ENCODE measurements at places on chromosomes 13 and 19.

DNA sequence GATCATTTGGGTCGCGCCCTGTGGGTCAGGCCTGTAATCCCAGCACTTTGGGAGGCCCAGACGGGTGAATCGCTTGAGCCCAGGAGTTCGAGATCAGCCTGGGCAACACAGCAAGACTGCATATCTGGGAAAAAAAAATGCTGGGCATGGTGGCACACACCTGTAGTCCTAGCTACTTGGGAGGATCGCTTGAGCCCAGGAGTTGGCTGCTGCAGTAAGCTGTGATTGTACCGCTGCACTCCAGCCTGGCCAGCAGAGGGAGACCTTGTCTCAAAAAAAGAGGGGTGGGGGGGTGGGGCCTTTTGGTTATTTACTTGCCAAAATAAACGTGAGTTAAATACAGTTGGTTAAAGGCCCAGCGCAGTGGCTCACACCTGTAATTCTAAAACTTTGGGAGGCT lies 9.8 kb upstream of the ZNF544 start:
- DNase-seq: no peak

GRCh38 chr13:24651718-24652345 lies 28.4 kb upstream of the ATP12A start:
- no peak for DNase-seq

DNA sequence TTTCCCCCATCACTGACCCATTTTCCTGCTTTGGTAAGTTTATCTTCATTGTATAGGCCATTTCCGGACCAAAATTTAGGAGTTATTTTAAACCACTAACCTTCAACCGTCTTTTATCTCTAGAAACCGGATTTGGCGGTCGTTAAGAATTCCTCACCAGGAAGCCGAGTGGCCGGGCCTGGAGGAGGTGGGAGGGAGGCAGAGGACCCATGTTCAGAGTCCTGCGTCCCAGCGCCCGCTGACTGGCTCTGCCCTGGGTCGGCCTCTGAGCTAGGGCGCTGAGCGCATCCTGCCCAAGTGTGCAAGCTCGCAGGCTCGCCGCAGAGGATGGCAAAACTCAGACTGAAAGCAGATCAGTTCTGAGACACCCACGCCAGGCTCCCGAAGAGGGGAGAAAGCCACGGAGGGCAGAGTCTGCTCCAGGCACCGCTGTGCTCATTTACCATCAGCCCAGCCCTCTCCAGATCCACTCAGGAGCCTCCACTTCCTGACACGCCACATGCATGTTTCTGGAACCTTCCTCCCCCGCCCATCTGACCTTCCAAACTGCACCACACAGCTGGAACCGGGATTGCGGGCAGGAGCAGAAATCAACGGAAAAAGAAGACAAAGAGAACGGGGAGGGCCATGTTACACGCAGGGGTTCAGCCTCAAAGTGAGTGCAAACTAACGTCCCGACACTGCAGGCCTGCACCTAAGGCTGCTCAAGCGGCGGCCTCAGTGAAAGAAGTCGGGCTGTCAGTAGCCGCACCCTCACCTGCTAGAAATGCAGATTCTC lies 8.3 kb downstream of the COL4A1 start:
- no peak for DNase-seq

DNA sequence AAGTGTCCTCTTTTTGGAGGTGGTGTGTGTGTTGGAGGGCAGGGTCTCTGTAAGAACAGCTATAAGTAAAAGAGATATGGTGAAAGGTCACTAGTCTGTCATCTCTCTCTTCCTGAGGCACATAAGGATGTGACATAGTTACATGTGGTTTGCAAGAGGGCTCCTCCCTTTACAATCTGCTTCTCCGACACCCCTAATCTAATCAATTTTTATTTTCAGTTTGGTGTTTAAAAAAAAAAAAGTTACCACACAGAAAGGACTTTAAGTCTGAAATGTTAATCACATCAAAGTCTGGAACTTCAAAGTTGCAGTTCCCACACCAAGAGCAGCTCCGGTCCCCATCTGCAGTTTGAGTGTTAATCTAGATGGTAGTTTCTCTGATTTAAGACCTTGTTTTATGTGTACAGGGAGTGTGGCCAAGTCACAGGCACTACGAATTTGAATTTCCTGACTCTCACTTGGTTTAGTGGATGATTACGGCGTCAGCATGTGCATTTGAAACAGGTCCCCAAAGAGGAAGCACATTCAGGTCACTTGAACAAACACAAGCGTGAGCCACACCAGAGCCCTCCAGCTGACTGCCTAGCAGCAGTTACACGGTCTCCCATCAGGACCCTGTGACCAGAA lies 53.1 kb downstream of the FOXO1 start:
- DNase-seq: no peak

DNA sequence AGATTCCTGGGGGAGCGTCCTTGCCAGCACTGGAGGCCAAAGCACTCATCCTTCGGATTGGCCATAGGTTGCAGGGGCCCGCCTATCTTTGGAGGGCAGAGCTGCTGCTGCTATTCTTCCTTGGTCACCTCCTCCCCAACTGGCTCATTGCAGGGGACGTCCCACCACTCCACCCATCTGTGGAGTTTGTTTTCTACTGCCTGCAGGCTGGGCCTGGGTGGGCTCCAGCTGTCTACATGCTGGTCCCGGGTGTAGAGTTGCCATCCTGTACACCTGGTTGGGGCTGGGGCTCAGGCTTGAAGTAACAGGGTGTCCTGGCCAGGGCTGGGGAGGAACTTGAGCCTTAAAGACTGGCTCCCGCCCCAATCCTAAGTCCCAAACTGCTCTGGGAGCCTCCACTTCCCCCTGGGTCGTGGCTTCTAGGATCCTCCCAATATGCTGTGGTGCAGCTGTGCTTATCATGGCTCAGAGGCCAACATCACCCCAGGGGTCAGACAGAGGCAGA lies 2.1 kb downstream of the RNF225 start:
- no peak for DNase-seq

GRCh38 chr13:24280720-24281119 lies 28.7 kb upstream of the C1QTNF9 start:
- DNase-seq: no peak

DNA sequence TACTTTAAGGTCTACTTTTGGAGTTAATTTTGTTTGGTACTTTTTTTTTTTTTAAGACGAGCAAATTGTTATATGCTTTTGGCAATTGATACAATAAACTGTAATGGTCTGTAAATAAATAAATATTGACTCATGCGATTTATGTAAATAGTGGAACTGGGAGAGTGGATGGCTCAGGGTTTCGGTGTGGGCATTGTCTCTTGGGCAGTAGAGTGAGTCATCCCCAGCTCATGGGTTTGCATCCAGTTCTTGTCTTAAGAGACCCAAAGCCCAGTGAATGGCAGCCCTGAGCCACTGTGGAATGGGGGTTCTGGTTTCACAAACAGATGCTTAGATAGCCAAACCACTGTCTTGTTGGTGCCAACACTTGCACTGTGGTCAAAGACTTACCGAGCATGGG lies 33.0 kb downstream of the FGF9 start:
- DNase-seq: no peak

- DNase-seq: no peak
These were observed 2.8 kb downstream of the TMEM221 start for GRCh38 chr19:17445526-17446165.

GRCh38 chr19:1147934-1148549 lies 26.0 kb downstream of the SBNO2 start:
- no peak for DNase-seq

- no peak for DNase-seq
These were observed 41.6 kb upstream of the AMER2 start for GRCh38 chr13:25213715-25214114.

DNA sequence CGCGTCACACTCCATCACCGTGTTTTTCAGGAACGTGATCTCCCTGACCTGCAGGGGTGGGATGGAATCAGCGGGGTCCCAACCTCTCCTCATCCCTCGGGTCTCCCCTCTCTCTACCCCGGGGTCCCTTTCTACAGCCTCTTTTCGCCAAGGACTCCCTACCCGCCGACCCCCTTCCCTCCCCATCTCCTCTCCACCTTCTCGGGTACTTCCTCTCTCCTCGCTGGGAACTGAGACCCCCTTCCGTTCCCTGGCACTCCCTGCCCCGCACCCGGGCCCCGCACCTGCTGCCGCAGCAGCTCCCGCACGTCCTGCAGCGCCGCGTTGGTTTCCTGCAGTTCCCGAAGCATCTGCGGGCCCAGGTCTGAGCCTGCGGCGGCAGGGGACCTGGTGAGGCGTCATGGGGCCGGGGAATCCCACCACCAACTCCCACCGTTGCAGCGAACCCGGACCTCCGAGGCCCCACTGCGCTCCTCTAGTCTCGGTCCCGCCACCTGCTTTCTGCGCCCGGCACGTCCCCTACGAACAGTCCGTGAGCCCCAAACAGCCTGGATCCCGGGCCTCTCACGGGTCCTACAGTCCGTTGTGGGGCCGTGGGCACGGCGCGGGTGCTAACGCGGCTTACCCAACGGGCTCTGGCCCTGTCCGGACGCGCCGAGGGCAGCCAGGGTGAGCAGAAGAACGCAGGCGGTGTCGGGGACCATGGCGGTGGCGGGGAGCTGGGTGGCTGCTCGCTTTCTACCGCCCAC lies at the start of gene COMP:
Gene COMP, minus strand, starts transcription at position 740 of the 749 bp plus-strand sequence. Its CDS starts 36 bp downstream, at position 704.
- DNase-seq: no peak

DNA sequence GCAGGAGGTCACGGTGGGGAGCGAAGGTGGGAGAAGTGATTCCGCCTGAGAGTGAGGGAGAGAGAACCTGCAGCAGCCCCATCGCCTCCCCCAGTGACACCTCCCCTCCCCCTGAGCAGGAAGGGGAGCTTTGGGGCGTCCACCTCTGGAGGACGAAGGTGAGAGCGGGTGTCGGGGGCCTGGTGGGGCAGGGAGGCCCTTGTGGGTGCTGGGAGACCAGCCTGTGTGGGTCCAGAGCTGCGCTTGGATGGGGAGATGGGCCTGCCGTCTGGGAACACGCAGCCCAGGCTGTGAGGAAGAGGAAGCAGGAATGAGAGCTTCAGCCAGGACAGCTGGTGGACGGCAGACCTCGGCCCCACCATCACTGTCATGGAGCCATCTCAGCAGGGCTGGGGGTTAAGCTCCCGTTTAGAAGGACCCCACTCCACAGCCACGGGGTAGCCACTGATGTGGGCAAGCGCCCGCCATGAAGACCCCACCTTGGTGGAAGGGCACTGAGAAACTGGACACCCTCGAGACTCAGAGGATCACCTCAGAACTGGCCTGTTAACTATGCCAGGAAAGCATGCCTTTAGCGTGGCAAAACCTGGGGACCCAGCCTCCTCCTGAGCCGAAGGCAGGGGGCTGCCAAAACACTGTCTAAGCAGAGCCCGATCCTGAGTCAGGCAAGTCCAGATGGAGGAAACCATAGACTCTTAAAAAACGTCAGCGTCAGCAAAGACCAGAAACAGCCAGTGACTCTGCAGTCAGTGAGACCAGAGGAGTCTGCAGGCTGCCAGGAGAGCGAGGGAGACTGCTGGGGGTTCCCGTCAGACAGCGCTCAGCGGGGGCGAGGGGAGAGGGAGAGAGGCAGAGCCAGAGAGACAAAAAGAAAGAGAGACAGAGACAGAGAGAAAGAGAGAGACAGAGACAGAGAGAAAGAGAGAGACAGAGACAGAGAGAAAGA lies 6.4 kb upstream of the PROZ start:
- no peak for DNase-seq

DNA sequence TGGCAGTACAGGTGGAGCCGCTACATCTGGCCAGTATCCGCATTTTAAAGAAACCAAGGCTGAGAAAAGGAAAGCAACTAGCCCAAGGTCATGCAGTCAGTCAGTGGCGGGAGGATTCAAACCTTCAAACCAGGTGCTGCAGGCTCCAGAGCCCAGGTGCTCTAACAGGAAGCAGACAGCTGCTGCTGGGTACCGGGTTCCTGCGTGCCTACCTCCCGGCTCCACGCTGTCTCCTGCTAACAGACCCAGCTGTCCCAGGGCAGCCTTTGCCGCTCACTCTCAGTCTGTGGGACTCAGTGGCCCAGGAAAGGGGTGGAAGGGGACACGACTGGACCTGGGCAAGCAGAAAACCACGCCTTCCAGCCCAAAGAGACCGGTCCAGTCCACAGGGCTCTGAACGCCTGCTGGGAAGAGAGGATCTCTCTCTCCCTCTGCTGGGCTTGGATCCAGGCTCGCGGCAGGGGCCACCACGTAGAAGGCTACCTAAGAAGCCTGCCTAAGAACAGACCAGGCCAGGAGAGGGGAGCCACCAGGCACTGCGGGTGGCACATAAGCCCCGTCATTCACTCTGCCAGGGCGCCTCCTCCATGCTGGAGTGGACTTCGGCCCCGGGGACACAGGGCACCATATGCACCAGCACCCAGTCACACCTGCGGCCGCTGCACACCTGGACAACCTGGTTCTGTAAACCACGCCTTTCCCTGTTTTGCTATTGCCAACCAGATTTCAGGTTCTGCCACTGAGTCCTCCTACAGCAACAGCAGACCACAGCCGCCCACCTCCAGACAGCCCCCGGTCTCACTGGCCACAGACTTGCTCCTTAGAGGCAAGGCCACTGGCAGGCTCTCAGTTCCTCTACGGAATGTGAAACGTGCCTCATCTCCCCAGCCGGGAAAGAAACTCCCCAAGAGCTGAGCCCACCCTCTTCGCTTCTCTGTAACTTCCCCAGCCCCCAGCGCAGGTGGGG lies 4.6 kb downstream of the DAPK3 start:
- DNase-seq: no peak

- no peak for DNase-seq
These were observed 735 bp upstream of the FLT1 start for GRCh38 chr13:28495538-28496187.

DNA sequence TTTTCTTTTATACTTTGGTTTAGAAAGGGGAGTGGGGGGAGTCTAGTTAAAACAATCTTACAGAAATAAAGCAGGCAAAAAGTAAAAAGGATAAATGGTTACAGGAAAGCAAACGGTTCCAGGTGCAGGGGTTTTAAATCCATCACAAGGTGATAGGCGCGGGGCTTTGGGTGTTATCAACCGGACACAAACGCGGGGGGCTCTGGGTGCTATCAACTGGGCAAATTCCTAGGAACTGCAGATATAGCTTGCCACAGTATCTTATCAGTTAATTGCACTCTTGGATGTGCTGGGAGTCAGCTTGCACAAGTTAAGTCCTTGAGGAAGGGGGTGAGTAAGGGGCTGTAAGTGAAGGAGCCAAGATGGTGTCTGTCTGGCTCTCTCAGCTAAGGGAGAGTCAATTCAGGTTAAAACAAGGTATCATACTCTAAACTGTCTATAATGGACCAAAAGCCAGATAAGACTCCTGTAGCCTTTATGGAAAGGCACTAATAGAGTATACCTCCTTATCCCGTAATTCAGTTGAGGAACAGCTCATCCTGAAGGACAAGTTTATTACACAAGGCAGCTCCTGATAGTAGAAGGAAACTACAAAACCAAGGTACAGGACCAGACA lies 32.6 kb upstream of the ZSCAN5A start:
- DNase-seq: no peak

DNA sequence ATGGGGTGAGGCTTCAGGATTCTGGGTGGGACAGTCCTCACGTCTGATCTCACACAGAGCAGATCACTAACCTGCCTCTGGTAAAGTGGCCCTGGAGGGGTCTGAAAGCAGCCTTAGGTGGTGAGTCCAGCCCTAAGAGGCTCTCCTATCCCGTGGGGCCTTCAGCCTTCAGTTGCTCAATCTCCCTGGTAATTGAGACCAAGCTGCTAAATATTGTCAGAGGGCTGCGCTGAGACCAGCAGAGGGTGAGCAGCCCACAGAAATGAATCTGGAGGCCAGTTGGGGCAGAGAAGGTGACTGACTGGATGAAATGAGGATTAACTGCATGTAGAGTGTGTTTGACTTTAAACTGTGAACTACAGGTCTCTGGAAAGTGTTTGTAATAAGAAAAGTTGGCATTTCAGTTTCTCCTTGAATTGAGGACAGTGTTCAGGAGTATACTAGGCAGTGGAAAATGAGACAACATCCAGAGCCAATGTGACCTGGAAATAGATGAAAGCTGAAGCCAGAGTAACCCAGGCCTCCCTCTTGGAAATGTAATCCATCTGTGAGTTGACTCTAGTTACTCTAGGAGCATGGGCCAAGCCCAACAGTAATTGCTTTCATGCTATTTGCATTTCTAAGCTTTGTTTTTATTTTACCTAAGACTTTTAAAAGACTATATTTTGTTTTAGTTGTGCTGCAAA lies 14.3 kb upstream of the HSPH1 start:
- no peak for DNase-seq

Measured in HS-5 (cell line).